Stimulated activated CD4-positive, alpha-beta T cell treated with anti-CD3 and anti-CD28 coated beads, TNF-alpha, amount 100 ng/mL, for 1 hour (primary cell): ENCODE measurements at places on chromosomes 16 and 17.

DNA sequence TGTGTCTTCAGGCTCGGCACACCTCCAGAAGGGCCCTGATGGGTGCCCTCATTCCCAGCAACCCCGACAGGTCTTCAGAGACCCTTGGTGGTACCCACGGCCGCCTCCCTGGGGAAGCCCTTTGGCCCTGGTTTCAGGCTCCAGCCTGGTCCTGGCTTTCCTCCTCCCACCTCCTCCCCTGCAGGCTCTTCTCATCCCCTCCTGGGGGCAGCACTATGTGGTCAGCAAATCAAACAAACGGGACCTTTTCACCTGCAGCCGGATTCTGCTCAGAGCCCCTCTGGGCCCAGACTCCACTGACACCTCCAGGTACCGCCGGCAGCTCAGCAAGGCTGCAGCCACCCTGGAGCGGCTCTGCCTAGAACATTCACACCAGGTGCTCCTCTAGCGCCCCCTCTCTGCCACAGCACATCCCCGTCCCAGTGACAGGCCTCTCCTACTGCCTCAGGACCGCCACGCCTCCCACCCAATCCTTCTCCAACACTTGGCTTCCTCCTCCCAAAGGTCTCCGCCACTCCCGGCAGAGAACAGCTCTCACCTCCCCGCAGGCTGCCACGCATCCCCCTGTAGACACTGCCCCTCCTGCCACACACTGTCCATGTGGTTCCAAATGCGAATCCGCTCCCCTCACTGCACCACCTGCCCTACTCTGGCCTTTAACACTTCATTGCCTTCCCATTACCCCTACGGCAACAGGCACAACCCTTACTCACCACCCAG, 12.0 kb downstream of the CORO7 start:
- DNase-seq = no peak

- DNase-seq = no peak
Measured at GRCh38 chr17:8955021-8955959, 10.2 kb downstream of the PIK3R5 start.

DNA sequence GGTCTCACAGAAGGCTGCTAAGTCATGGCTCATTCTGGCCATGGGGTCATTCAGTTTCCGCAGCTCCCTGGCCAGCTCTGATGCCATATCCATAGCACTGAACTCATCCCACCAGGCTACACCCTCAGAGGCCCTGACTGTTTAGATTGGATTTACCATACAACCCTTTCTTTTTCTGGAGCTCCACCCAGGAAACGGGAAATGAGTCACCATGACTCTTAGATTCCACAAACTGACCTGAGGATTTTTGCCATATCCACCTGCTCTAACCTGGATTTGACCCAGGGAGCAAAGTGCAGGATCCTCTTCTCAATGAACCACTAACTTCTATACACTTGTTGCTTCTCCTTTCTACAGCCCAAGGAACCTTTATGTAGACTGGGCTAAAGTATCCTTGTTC, 20.3 kb upstream of the CALB2 start:
- DNase-seq = no peak

DNA sequence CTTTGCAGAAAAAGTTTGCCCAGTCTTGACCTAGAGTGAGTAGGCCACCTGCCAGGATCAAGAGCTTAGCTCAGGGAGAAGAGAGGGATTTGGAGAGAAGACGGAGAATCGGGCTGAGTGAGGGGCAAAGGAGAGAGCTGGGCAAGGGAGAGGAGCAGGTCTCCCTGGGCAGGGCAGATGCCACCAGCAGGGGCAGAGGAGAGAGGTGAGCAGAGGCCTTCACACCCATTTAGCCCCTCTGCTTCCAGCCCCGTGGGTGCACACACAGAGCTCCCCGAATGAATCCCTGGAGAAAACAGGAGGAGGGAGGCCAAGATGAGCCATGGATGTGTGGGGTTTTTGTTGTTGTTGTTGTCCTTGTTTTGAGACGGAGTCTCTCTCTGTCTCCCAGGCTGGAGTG, 29.2 kb downstream of the TBX4 start:
- no peak for DNase-seq

GRCh38 chr17:8846768-8847211, 20.7 kb downstream of the PIK3R6 start:
- DNase-seq = no peak

DNA sequence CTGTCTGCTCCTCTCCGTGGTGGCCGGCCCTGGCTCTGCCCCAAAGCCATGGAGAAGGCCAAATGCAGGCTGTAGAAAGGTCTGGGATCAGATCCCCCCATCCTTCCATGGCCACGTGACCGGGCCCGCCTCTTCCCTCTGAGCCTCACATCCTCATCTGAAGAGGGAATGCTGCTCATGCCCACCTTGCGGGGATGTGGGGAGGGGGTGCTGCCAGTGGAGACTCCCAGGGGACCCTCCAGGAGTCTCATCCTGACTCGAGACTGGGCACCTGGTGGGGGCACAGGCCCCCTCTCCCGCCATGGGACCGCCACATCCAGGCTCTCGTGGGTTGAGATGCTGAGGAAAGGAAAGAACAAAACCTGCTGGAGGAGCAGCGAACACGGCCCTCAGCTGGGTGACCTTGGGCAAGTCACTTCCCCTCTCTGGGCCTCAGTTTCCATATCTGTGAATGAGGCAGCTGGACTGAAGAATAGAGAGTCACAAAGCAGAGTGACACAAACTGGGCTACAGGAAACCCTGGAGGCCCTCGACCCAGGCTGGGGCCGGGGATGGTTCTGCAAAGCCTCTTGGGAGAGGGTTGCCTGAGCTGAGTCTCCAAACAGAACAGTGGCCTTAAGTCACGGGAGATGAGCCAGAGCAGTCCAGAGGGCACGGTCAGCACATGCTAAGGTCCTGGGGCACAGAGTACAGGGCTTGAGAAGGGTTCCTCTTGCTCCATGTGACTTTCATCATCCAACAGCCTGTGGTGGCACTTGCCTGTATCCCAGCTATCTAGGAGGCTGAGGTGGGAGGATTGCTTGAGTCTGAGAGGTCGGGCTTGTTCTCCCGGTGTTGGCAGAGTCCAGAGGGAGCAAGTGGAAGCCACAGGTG, 30.1 kb downstream of the SOCS1 start:
- no peak for DNase-seq

GRCh38 chr17:12549499-12550041, 116.1 kb upstream of the MYOCD start:
- no peak for DNase-seq

DNA sequence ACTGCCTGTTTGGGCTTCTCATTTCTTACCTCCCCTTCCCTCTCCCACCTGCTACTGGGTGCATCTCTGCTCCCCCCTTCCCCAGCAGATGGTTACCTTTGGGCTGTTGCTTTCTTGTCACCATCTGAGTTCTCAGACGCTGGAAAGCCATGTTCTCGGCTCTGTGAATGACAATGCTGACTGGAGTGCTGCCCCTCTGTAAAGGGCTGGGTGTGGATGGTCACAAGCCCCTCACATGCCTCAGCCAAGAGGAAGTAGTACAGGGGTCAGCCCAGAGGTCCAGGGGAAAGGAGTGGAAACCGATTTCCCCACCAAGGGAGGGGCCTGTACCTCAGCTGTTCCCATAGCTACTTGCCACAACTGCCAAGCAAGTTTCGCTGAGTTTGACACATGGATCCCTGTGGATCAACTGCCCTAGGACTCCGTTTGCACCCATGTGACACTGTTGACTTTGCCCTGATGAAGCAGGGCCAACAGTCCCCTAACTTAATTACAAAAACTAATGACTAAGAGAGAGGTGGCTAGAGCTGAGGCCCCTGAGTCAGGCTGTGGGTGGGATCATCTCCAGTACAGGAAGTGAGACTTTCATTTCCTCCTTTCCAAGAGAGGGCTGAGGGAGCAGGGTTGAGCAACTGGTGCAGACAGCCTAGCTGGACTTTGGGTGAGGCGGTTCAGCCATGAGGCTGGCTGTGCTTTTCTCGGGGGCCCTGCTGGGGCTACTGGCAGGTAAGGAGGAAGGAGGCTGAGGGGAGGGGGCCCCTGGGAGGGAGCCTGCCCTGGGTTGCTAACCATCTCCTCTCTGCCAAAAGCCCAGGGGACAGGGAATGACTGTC, at the start of gene CD68:
CD68 (plus strand) TSS at position 638 of the 833 bp plus-strand sequence; CDS start at position 678, 40 bp downstream.
- no peak for DNase-seq

DNA sequence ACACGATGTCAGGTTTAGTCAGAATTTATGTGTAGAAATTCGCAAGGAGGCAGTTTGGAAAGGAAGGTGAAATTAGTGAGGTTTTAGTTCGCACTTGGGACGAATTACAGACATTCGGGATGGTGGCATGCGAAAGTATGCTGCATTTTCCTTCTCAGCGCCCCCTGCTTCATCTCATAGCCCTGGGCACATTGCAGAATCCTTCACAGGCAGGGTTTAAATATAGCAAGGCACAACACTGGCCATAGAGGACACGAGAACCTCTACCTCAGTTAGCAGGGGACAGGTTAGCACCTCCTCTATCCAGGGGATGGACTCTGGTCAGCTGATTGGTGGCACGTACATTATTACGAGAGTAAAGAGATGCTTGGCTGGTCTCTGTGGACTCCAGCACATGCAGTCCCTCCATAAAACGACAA, 47.5 kb downstream of the MAP2K6 start:
- DNase-seq = no peak

GRCh38 chr17:31548709-31549108, 157.2 kb downstream of the RAB11FIP4 start:
- DNase-seq = no peak

DNA sequence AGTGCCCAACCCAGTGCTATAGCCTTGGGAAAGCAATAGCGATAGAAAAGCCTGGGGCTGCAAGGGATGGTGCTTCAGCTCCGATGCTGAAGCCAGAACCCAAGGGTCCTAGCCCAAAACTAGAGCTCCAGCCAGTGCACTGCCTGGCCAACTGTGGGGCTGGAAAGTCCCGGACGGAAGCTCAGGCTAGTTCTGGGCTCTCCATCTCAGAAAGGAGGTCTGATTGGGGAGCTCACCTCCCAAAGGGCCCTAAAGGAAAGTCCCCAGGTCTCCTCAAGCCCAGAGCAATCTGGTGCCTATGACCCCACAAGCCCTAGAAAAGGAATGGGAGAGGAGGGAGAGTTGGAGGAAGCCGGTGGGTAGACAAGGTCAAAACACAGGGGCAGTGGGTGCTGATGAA, 2.0 kb upstream of the ABCC3 start:
- DNase-seq = no peak
